ENCODE measurements at places on chromosomes 7 and 10.

DNA sequence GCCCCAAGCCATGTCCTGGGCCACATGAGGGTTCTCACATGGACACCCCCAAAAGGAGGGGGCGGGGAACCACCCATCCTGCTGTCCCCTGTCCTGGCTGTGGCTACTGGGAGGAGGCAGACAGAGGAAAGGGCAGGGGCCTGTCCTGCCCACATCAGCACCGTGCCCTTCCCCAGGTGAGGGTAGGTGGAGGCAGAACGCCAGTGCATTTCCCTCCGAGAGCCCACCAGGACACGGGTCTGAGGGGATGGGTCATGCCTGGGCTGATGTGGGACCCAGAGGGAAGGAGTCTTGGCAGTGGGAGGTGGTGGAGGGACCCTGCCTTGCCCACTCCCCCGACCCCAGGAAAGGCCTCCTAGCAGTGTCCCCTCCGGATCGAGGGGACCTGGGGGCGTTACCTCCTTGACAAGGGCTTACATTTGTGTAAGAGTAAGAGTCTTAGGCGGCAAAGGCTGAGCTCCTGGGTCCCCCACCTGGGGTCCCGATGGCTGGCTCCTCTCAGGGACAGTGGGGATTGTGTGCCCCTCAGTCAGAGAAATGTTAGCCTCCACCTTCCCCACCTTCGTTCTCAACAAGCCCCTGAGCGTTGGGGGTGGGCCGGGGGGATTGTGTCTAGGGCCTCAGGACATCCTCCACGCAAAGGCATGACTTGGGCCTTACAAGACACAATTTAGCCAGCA lies 6.1 kb downstream of the CRYGN start:
- no peak for DNase-seq

GRCh38 chr7:52928591-52928990 lies 106.8 kb upstream of the POM121L12 start:
- no peak for DNase-seq

GRCh38 chr7:55827577-55827976 lies 35.0 kb downstream of the SEPTIN14 start:
- DNase-seq, result no peak

DNA sequence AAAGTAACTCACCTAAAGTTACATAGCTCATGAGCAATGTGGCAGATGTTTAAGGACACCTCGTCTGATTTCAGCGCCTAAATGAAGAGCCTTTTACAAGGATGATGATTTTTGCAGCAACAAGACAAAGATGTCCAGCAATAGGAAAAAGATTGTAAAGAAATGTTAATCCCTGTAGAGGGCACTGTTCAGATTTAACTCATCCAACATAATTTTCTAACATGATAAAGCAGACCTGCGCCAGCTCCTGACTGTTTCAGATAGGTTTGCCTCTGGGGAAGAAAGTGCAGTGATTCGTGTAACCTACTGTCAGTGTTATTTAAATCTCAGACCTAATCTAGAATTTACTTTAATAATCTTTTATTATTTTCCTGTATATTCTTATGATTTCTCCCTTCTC lies 595.2 kb downstream of the AUTS2 start:
- DNase-seq, result no peak

DNA sequence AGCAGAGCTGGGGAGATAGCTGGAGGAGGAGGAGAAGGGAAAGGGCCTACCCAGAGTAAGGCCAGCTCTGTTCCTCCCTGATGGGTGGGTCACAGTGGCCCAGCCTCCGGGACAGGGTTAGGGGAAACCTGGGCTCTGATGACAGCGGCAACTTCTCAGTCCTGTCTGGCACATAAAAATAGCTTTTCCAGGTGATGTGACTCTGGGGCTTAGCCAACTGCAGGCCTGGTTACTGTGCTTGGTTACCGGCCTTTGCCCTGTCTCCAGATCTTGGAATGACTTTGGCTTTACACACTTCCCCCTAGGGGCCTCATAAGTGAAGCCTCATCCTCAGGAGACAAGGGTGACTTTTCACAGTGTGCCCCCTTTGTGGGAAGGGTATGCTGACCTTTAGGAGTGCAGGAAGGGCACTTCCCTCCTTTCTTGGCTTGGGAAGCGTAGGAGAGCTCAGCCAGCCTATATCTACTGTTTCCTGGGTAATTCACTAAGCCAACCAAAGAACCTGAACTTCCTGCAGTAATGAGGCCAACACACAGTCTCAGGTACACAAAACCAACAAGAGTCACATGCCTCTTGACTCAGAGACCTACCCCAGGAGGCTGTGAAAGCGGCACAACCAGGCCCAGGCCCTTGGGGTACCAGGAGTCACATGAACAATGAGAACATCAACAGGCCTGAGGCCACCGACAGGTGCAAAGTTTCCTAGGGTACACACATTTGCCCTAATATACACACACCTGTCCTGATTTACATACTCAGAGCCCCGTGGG lies 11.7 kb upstream of the HILPDA start:
- DNase-seq, result no peak

DNA sequence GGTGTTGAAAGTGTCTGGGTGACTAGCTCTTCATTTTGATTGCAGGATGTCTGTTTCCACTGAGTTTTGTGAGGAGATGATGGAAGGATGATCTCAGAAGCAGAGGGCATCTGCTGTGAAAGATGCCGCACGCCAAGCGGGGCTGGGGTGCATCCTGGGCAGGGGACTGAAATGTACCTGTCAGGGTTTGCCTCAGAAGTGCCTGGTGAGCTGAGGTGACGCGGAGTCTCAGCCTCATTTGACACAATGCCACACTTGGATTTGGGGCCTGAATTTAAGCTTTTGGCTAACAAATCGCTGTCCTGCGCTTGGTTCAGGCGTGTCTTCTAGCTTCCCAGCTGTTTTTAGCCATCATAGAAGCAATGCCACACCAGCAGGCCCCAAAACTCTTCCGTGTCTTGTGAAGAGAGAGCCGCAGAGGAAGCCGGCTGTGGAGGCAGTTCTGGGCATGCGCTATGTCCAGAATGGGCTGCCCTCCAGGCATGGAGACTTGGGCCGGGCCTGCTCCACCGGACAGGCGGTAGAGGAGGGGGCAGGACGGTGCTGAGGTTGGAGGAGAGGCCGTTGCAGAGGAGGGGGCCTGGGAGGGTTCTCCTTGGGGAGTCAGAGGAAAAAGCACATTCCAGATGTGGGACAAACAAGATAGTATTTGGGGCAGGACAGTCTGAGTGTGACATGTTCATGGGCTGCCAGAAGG lies 31.2 kb downstream of the WDR86 start:
- no peak for DNase-seq

DNA sequence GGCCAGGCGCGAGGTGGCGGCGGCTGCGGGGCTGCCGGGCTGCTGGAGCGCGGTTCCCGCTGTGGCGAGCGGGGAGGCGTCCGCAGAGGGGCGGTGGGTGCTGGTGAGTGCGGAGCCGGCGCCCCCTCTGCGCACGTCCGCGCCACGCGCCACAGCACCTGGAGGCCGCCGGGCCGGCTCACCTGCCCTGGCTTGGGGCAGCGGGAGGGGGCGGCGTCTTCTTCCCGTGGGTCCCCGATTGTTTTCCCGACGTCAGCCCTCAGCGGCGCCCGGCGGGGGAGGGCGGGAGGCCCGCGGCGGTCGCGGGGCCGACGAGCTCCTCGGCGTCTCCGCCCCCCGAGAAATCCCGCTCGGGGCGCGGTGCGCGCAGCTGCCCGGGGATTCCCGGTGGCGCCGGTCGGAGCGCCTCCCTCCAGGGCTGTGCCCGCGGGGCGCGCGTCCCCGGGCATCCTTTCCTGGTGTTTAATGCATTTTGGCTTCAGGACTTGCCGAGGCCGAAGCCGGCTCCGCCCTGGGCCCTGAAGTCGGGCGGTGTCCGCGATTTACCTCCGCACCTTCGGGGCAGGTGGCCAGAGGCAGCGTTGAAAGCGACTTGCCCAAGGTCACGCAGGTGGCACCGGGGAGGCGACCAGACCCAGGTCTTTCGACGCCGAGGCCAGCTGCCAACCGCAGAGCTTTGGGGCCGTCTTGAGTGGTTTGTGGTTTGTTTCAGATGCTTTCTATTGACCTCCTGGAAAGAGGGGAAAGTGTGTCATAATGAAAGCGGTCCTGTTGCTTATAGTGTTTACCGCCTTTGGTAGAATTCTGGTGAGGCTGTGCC lies 561 bp downstream of the PLEKHA1 start:
- peak; percentile 64 for DNase-seq

GRCh38 chr10:127302343-127302742 lies 106.0 kb upstream of the INSYN2A start:
- DNase-seq, result no peak

- DNase-seq, result no peak
Observed at GRCh38 chr7:45971661-45972175, 50.6 kb upstream of the IGFBP3 start.

GRCh38 chr7:100825751-100826513 lies 1.4 kb downstream of the EPHB4 start:
- no peak for DNase-seq

GRCh38 chr10:133464582-133465031 lies 10.9 kb downstream of the SCART1 start:
- DNase-seq, result no peak

DNA sequence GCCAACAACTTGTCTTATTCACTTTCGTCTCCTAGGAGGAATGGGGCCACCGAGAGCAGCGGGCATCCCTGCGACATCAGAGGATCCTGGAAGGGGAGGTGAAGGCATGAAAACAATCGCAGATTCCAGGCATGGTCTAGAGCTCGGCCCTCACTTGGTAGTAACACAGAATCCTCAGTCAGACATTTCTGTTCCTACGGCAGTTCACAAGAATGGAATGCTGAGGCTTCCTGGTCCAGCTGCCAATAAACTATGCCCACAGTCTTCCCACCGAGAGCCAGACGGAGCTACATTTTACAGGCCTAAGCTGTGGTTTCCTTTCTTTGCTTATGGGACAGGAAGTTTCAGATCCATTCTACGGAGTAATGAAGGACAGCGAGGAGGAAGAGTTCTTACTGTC lies 75.8 kb downstream of the OR13A1 start:
- no peak for DNase-seq

- DNase-seq, result peak; percentile 57
Observed at GRCh38 chr10:103553743-103554487, 60.4 kb downstream of the NEURL1 start.

GRCh38 chr7:24741679-24742505 lies 15.4 kb downstream of the GSDME start:
- no peak for DNase-seq

- DNase-seq, result no peak
Observed at GRCh38 chr10:126016156-126016805, 119.9 kb downstream of the FANK1 start.

DNA sequence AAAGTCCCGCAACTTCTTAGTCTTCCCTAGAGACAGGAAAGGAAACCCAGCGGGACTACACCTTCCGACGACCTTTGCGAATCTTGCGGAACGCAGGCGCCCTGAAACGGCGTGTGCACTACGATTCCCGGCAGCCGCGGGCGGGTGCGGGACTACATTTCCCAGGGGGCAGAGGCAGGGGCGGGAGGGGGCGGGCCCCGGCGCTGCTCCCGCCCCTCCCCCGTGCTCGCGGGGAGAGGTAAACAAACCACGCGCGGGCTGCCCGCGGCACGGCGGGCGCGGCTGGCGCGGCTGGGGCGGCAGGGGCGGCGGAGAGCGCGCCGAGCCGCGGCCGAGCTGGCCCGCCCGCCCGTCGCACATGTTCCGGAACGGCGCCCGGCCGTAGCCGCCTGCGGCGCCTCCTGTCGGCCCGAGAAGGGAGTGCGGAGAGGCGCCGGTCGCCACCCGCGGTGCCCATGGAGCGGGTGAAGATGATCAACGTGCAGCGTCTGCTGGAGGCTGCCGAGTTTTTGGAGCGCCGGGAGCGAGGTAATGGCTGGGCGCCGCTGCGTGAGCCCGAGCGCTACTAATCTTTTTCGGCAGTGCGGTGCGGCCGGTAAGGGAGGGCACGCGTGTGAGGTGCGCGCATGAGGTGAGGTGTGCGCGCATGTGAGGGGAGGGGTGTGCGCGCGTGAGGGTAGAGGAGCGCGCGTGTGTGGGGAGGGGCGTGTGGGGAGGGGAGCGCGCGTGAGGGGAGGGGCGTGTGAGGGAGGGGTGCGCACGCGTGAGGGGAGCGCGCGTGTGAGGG lies 18.5 kb downstream of the MXI1 start:
- peak; percentile 86 for DNase-seq

DNA sequence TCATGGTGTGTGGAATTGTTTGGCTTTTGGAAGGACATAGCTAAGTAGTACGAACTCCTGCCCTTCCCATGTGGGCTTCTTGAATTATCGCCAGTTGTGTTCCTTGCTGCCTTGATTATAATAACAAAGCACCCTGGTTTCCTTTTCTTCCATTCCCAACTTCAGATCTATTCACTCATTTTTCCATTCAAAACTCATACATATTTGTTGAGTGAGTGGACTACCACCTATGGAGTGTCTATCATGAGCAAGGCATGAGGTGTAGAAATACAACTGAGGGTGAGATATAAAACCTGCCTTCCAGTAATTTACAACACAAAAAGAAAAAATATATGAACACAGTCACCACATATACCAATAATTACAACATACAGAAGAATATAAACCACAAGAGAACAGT lies 4.9 kb upstream of the COL17A1 start:
- DNase-seq, result no peak

DNA sequence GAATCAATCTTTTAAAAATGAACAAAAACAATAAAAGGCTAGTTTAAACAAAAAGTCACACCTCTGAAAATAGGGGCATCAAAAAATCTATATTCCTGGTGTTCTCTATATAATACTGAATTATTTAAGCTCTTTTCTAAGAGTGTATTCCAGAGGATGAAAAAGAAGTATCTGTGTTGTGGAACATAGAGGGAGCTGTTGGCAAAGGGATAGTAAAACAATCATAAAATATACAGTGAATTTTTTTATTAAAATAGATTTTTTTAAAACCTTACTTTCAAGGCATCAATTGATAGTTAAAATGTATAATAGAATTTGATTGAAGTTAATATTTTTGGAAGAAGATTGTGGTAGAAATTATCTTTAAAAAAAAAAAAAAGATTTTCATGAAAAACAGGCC lies 1409.1 kb upstream of the CELF2 start:
- no peak for DNase-seq

GRCh38 chr7:116576350-116577319 lies 51.8 kb downstream of the CAV1 start:
- DNase-seq, result no peak

DNA sequence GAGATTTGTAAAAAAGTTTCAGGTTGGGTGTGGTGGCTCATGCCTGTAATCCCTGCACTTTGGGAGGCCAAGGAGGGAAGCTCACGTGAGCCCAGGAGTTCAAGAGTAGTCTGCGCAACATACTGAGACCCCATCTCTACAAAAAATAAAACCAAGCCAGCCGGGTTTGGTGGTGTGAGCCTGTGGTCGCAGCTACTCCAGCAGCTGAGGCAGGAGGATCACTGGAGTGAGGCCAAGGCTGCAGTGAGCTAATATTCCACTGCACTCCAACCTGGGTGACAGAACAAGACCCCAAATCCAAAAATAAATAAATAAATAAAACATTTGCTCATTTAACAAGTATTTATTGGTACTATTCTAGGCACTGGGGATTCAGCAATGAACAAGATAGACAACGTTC lies 1.5 kb upstream of the CHCHD1 start:
- DNase-seq, result no peak

- no peak for DNase-seq
Observed at GRCh38 chr7:156031679-156032478, 219.6 kb upstream of the SHH start.

GRCh38 chr10:77333610-77334340 lies 303.8 kb downstream of the KCNMA1 start:
- DNase-seq, result no peak

Measured in activated T-cell treated with anti-CD3 and anti-CD28 coated beads for 48 hours (primary cell).